ENCODE measurements at places on chromosomes 6 and 20.

GRCh38 chr6:144065213-144065660 lies 30.1 kb downstream of the SF3B5 start:
- DNase-seq = no peak

DNA sequence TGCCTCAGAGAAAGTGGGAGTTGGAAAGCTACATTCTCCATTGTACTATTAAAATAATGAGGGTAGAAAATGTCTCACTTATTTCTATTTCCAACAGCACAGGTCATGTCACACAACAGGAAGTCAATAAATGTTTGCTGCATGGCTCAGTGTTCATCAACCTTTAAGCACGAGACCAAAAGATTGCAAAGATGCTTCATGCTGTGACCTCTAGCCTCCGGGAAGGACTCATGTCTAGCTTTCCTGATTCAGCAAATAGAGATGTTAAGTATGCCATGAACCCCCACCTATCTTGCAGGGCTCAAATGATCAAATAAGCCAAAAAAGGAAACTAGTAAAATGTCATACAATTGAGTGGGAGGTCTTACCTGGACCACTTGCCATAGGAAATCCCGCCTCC lies 57.4 kb downstream of the NCOA6 start:
- DNase-seq = no peak

DNA sequence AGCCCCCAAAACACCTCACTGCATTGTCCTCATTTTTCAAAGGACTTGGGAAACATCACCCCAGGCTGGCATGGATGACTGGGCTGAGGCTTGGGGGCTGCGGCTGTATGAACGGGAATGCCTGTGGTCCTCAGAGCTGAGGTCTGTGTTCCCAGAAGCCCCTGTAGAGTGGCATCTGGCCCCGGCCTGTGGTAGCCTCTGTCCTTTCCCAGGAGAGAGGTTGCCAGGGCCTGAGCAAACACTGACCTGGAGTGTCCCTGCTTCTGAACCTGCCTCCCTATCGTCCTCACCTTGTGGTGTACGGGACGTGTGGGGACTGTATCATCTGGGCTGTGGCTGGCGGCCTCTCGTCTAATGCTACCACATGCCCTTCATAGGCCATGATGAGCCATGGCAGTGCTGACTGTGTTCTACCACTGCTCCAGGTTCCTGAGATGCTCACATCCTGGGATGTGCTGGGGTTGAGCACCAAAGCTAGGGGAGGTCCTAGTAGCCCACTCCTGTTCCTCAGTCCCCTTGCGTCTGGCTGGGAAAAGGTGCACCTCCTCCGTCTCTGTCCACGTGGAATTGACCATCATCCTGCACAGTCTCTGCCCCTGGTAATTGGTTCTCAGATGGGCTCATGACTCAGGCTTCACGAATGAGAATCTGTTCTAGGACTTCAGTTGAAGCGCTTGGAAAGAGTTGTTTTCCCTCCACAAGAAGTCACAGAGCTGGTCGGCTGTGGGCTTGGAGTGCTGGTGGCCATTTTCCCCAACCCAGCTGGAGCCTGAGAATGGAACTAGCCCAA lies 27.6 kb downstream of the PHACTR3 start:
- no peak for DNase-seq

DNA sequence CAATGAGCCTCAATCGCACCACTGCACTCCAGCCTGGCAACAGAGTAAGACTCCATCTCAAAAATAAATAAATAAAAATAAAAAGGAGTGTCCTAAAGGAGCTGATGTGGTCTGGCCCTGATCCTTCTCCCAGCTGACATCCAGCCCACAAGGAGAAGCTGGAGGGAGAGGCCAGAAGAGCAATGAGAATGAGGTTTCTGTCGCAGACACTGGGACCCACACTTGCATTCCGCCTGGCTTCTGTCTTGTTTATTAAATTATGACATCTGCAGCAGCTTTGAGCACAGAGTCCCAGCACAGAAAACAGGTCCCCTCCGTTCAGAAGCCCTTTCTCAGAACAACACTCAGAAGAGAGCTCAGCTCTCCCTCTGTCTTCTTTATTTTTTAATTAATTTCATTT lies 10.3 kb upstream of the E2F1 start:
- no peak for DNase-seq

DNA sequence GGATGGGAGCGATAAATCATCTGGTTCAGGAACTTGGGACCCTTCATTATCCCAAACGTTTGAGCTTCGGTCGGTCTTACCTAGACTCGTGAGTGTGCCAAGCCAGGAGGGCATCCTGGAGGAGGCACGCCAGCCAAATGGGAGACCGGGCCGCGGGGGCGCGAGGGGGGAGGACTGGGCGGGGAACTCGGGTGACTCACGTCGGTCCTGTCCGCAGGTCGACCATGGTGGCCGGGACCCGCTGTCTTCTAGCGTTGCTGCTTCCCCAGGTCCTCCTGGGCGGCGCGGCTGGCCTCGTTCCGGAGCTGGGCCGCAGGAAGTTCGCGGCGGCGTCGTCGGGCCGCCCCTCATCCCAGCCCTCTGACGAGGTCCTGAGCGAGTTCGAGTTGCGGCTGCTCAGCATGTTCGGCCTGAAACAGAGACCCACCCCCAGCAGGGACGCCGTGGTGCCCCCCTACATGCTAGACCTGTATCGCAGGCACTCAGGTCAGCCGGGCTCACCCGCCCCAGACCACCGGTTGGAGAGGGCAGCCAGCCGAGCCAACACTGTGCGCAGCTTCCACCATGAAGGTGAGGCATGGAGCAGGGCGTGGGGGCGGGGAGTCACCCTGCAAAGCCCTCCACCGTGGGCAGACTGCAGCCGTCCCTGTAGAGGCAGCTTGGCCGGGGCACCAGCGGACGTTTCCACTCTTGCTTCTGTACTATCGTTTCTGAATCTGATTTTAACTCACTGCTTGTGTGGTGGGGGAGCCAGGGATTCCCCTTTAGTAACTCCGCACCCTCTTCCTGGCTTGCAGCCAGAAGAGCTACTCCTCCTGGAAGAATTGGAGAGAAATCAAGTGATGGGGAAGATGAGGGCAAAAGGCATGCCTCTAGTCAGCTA lies 2.7 kb downstream of the BMP2 start:
- no peak for DNase-seq

DNA sequence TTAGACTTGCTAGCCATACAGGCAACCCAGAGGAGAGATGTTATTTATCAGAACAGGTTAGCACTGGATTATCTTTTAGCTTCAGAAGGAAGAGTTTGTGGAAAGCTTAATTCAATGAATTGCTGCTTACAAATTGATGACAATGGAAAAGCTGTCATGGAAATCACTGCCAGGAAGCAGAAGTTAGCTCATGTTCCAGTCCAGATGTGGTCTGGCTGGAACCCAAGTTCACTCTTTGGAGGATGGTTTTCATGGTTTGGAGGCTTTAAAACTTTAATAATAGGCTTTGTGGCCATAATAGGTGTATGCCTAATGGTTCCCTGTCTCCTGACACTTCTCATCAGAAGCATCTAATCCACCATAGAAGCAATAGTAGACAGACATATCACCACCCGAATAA lies 699.0 kb downstream of the PHF3 start:
- DNase-seq = no peak

GRCh38 chr20:47258745-47259695 lies 97.5 kb downstream of the ZMYND8 start:
- no peak for DNase-seq

DNA sequence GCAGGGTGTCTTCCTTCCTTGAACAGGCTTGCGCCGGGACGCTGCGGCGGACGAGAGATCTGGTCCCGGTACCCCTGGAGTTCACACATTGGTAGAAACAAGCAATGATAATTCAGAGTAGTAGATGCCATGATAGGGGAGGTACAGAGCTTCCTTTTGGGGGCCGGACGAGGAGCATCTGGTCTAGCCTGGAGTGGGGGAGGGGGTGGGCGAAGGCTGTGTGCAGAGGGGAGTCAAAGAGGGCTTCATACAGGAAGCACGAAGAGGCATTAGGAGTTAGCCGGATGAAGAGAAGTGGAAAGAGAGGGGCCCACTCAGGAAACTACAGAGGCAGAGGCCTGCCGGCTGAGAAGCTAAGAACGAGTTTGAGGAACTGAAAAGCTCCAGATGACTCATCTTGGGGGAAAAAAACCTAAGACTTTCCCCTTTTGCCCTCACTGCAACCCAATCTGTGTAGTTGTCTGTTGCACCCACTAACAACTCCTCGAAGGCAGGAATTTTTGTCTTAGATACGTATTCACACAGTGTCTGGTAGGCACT lies 611 bp downstream of the CNPY3 start:
- no peak for DNase-seq

DNA sequence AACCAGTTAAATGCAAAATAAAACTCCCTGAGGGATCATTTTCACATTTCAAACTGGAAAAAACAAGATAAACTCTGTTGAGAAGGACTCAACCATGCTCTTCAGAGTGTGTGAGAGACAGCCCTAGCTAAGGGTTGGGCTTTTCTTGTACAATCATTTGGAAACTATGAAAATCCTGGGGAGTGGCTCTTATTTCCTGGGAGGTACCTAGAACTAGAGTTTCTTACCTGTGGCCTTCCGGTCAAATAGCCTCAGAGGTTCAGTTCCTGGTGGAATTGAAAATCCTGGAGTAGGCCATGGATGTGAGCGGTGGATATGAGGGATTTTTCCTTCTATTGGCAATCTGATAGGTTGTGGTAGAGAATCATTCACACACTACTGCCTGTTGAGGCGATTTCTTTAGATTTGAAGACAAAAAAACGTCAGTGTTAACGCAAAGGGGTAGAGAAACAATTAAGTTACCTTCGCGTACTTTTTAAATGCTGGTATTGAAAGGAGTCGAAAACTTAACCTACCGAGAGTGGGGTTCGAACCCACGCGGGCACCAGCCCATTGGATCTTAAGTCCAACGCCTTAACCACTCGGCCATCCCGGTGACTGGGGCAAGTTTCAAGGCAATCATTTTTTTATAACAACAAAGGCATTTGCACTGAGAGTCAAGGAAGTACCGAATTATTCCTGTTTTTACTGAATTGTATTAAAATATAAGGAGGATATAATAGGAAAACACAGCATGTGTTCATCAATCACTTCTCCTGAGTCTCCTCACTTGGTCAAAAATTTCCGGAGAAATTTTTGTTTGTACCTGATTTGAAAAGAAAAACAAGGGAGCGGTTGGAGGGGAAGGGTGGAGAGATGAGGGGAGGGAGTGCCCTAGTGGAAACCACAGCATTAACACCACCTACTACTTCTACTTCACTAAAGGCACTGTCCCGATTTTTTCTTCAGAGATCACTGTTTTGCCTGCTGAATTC lies 191.3 kb downstream of the OR2B2 start:
- DNase-seq = no peak

DNA sequence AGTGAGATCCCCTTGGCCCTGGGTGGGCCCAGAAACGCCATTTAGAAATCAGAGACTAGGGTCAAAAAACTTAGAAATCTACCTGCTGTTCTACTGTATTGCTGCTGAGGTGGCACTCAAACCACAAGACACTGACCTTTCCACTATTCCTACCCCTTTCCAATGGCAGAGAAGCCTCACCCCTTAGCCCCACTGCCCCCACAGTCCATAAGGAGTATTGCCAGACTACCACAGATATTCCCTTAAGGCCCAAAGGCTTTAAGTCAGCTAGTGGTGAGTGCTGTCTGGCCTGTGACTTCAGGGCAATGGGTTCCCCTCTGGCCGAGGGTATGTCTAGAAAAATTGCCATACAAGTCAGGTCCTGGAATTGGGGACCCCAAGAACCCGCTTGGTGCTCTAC lies 656.1 kb downstream of the COL12A1 start:
- no peak for DNase-seq

DNA sequence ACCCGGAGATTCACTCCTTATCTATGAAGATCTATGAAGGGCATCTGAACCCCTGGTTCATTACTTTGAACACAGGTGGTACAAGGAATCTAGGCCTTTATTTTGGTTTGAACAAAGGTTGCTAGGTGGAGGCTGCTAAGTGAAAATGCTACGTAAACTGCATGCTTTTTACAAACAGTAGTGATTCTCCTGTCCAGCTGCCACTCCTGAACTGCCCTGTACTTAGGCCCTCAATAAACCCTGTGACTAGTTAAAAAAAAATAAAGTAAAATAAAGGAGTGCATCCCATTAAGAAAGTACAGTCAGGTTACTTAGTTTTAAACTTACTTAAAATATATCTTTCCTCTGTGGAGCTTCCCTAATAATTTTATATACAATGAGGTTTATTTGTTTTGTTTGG lies 27.7 kb upstream of the ARG1 start:
- DNase-seq = no peak

DNA sequence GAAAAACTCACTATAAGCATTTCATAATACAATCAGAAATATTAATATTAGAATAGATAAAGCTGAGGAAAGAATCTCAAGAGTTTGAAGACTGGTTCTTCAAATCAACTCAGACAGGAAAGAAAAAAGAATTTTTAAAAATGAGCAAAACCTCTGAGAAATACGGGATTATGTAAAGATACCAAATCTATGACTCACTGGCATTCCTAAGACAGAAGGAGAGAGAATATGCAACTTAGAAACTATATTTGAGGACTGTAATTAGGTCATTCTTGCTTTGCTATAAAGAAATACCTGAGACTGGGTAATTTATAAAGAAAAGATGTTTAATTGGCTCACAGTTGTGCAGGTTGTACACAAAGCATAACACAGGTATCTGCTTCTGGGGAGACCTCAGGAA lies 665.1 kb downstream of the RNF144B start:
- no peak for DNase-seq

GRCh38 chr6:157661652-157662051 lies 161.4 kb upstream of the SNX9 start:
- DNase-seq = no peak
